ENCODE measurements at places on chromosomes 16 and 17. TPM values are rescaled to one million over a fixed set of nuclear protein-coding genes. Genes with fewer than 3 reads are reported as not detected.

The ACSM3 gene
- total RNA-seq = 3.2 TPM

The TNFRSF17 gene
- not detected for total RNA-seq

The JPT1 gene
- 335 TPM for total RNA-seq

The GAS7 gene
- 17.6 TPM for total RNA-seq

The TBC1D26 gene
- not detected for total RNA-seq

The NOG gene
- not detected for total RNA-seq

The ERCC4 gene
- 11.5 TPM for total RNA-seq

The ABI3 gene
- total RNA-seq = not detected

The WNT9B gene
- not detected for total RNA-seq

The FA2H gene
- not detected for total RNA-seq

The FN3K gene
- 2.9 TPM for total RNA-seq

The TBC1D3C gene
- total RNA-seq = not detected

The GGT6 gene
- total RNA-seq = not detected
